ENCODE measurements at places on chromosomes 6 and 20.

DNA sequence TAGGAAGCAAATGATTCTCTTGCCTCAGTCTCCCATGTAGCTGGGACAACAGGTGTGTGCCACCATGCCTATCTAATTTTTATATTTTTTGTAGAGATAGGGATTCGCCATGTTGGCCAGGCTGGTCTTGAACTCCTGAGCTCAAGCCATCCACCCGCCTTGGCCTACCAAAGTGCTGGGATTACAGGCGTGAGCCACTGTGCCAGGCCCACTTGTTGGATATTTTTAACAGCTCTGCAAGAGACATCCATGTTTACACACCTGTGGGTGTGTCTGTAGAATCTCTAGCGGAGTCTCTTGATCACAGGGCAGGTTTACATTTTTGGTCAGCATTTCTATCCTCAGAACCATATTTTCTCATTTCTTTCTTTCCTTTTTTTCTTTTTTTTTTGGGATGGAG, 53.1 kb upstream of the ZFP64 start:
- no peak for DNase-seq

DNA sequence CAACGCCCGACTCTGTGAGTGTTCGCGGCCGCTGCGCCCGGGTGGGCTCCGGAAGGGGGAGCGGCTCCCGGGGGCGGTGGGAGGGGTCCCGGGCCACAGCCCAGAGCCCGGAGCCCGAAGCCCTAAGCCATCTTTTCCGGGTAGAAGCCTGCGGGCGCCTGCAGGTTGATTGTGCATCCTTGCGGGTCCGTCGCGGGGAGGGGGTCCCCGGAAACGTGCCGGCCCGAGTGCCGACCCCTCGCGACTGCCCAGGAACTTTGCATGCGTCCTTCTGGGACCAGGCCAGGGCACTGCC, 413 bp downstream of the PTPRA start:
- DNase-seq: no peak

DNA sequence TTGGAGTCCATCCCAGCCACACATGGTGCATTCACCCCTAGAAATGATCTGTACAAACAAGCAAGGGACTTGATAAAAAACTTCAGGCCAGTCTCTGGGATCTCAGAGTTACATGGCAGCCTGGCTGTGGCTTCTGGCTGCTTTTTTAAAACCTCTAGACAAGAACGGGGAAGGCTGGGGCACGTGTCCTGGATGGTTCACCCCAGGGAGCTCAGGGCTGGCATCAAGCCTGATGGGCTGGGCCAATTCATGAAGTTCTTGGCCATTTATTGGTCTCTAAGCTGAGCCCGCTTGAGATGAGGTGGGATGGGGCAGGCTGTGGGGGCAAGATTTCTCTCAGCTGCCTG, 10.4 kb upstream of the ZFAND3 start:
- DNase-seq: no peak

GRCh38 chr6:19734519-19734918, 102.7 kb upstream of the ID4 start:
- DNase-seq: no peak

- no peak for DNase-seq
Measured at GRCh38 chr20:53655625-53656292, 62.1 kb upstream of the ZNF217 start.

DNA sequence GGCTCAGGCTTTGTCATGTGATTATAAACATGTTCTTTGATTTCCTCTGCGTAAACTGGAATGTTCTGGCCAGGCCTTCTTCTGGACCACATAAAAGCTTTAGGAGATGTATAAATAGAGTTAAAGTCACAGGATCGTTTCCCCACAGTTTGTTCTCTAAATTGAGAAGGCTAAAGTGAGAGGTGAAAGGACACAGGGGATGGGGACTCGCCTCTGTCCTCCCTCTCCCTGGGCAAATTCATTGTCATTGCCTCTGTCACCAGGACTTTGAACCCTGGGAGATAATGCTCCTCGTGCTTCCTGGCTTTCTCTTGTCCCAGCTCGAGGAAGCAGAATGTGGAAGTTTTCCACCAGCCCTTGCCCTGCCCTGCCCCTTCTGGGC, 20.3 kb upstream of the ZFAND3 start:
- DNase-seq: no peak

- no peak for DNase-seq
Measured at GRCh38 chr6:21856844-21857243, 263.3 kb downstream of the SOX4 start.

DNA sequence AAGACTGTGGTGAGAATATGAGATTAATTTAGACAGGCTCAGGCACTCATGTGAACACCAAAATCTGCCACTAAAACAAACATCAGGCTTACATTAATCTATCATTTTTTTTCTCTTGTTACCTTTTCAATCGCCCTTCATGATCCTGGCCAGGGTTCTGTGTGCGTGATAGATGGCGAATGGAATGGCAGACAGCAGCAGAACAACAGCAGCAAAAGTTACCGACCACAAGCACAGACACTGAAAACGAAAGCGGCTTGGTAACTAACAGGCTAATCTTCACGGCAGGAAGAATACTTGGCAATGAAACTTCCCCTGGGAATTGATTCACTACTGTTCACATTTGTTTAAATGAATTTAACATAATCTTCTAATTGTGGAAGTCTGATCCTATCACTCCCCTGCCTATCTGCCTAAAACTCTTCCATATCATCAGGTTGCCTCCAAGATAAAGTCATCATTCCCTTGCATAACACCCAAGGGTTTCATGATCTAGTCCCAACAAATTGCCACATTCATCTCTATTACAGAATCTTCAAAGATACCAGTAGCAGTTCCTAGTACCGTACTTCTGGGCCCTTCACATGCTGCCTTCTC, 28.7 kb downstream of the PTPRK start:
- DNase-seq: no peak

GRCh38 chr20:3820901-3821727, 767 bp downstream of the AP5S1 start:
- no peak for DNase-seq

DNA sequence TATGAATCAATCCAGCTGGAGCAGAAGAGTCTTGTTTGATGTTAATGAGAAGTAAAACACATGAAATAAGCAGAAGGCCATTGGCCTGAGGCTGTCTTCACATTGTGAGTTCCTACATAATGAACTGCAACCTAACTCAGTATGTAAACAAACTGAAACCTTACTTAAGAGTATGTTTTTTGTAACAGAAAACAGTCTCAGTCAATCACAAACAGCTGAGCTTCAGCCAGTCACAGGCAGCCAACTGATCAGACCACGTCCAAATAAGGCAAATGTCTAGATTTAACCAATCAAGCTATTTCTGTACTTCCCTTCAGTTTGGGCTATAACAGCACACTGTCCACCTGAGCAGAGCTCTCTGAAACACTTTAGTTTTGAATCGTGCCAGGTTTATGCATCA, 234.7 kb downstream of the TRDN start:
- DNase-seq: peak; percentile 15

DNA sequence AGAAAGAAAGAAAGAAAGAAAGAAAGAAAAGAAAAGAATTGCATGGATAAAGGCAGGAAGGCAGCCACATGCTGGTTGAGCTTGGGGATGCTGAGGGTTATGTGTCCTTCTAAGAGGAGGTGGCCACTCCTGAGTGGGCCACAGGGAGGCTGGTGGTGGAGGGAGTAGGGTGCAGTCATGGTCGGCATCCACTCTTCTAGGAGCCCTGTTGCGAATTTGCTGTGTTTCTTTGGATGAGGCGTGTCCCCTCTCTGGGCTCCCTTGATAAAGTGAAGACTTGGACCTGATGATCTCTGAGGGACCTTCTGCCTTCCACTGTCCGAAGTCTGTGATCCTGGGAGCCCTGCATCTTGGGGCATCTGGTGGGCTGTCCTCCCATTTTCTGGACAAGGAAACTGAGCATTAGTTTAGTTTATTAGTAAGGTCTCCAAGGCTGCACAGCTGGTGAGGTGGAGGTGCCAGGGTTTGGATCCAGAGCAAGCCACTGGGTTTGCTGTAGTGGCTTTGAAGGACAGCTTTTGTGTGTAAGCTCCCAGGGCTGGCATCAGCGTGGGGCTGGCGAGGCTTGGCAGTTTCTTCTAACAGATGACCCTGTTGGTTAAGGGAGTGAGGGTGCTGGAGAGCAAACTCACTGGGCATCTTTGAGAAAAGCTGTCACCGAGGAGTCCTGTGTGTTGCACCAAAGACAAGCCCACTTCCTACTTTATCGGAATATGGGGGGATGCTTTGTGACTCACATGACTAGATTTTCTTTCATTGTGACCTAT, 4.3 kb downstream of the DLGAP4 start:
- DNase-seq: no peak

DNA sequence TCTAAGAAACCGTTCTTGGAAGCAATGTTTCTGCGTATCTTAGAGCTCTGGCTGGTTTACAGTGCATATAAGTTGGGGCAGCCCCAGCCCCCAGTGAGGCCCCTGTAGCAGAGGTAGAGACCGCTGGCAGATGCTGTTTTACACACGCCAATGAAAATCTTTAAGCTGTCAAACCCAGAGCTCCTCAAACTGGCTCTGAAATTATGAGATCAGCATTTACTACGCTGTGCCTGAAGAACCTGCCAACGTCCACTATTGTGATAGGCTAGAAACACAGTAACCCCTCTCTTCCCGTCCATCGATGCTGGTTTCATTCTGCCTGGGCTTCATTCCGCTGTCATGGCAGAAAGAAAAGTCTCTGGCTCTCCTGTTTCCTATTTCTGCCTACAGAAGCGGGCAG, 160.6 kb downstream of the SMOC2 start:
- no peak for DNase-seq

GRCh38 chr6:148842296-148843019, 95.6 kb downstream of the UST start:
- DNase-seq: no peak

DNA sequence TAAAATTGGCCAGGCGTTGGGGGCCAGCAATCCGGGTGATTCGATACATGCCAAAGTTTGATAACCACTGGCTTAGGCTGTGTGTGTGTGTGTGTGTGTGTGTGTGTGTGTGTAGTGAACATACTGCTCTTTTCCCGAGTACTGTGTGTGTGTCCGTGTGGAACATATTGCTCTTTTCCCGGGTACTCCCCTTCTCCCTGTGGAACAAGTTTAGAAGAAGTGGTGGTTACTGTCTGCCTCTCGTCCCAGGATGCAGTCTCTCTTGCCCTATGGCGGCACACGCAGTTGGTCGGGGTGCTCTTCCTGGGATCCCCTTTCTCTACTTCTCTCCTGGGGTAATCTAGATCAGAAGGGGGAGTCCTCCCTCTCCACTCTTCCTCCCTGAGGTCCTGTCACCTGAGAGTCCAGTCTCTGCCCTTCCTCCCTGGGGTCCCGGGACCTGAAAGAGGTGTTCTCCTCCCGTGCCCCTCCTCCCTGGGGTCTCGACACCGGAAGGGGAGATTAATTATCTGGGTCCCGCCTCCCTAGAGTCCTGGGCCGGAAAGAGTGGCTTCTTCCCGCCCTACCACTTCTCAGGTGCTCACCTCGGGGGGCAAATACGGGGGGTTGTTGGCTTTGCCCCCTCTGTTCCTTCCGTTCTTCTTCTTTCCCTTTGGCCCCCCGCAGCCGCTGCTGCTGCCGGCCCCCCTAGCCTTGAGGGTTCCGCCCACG, 516 bp downstream of the GTPBP2 start:
- no peak for DNase-seq

DNA sequence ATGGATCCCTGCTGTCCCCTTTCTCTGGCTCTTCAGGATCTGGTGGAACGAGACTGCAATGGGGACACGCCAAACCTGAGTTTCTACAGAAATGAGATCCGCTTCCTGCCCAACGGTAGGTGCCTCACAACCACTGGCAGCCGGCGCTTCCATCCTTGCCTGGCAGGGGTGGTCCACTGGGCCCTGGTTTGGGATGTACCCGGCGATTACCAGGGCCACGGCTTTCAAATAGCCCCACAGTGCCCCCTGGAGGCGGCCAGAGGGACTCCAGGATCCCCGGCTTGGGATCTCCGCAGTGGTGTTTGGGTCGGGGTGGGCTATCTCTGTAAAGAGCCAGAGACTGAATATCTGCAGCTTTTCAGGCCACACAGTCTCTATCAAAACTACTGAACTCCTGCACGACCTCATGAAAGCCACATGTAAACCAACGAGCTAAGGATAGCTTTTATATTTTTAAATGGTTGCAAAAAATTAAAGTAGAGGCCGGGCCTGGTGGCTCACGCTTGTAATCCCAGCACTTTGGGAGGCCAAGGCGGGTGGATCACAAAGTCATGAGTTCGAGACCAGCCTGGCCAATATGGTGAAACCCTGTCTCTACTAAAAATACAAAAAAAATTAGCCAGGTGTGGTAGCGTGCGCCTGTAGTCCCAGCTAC, 3.7 kb downstream of the OGFR start:
- no peak for DNase-seq

GRCh38 chr6:99096170-99096569, 148.4 kb upstream of the FBXL4 start:
- DNase-seq: no peak

DNA sequence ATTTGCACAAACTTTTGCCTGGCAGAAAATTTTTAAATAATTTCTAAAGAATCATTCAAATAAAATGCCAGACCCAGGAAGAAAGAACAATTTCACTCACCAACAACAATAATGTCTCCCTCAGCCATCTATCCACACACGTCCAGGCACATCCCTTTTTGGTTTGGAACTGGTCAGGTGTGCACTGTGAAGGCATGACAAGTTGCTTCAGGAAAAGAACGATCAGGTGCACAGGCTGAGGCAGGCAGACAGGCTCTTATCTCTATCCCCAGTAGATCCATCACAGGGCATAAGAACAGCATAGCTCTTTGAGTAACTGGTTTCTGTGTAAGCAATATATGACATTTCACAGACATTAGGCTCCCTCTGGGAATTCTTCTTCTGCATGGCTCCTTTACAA, 18.1 kb upstream of the NXT1 start:
- no peak for DNase-seq

DNA sequence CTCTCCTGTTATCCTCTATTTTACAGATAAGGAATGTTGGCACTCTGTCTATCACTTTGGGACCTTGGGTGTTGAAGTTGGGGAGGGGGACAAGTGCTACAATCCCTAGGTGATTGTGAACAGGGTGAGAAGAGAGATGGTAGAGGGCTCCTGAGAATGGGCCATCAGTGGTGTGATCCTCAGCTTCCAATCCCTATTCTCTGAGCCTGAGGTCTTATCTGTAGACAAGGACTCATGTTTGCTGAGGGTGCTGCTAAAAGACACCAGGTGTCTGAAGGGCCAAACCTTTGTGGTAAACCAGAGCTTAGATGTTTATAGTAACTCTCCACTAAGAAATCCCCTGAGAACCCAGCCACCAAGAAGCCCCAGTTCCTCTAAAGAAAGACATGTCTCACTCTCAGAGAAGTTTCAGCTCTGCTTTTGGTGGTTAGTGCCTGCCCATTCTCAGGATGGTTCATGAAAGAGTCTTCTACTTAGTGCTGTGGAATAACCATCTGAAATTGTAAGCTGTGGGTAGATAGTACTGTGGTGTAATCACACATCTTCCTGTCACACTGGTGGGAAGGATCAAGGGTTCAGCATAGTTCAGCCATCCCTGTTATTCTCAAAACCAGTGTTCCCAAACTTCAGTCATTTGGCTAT, 58.2 kb upstream of the IL20RA start:
- peak; percentile 99 for DNase-seq

- DNase-seq: no peak
Measured at GRCh38 chr20:24507182-24507853, 37.9 kb downstream of the SYNDIG1 start.

DNA sequence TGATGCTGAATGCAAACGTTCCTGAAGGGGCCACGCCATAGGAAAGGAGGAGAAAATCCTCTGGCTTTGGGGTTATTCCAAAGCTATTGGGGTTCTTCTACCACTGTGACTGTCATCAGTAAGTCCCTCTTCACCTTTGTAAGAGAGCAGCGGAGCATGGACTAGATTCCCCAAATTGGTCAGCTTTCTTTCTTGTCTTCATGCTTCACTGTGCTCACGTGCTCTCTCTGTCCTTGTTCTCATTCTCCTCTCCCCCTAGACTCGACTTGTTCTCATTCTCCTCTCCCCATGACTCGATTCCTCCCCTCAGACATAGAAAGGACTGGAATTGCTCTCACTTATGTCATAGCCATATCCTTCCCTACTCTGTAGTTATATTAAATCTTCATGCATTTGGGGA, 54.8 kb upstream of the ADGRG6 start:
- no peak for DNase-seq

Data from GM12864 (cell line).